ENCODE measurements at places on chromosomes 4 and X.

GRCh38 chr4:187415231-187415630 is 580.3 kb upstream of the ZFP42 start:
- no peak for DNase-seq

DNA sequence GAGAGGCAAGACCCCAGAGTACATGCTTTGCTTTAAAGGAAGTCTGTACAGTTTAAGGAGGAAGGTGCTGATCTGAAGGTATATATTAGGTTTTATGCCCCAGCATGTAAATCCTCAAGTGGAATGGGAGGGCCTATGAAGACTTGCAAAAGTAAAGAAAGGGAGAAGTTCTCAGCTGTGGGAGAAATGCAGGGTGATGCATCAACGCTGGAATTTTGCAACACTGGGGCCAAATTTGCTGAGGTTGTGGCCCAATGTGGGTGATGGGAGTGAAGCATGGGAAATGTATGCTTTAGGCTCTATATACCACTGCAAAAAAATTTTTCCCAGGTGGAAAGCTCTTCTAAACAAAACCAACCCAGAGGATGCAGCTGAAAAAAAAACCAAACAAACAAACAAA is 33.8 kb upstream of the GPR174 start:
- DNase-seq = no peak

DNA sequence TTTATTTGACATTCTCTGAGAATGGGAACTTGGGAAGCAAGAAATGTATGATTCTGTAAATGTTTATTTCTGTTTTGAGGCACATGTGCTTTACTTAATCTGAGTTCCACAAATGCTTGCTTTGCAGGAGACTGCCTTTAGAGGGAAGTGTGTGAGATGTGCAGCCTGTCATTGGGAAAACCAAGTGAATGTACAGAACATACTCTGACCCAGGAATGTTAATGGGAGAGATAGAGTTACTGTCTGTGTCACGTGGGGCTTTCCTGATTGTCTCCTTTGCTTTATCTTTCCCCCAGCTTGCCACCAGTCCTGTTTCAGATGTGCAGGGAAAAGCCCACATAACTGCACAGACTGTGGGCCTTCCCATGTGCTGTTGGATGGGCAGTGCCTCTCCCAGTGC is 218.6 kb upstream of the ANXA3 start:
- DNase-seq = no peak

DNA sequence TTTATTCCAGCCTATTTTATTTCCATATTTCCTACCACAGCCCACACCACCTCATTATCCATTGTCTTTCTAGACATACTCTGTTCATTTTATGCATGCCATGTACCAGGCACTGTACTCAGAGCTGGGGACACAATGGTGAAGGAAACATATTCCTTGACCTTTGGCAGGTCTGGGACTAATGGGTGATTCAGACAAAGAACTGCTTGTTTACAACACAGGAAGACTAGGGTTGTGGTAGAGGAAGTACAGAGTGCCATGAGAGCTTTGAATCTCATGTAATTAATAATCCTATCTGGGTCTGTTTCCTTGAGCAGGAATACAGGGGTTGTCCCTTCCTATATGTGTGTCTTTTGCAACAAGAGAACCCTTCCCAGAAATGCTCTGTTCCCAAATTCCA is 75.1 kb upstream of the NUDT10 start:
- no peak for DNase-seq

- no peak for DNase-seq
Measured at GRCh38 chr4:146349306-146349705, 135.0 kb downstream of the REELD1 start.

- no peak for DNase-seq
Measured at GRCh38 chr4:3344104-3344503, 51.3 kb downstream of the RGS12 start.
